ENCODE measurements at places on chromosomes 7 and 10.

DNA sequence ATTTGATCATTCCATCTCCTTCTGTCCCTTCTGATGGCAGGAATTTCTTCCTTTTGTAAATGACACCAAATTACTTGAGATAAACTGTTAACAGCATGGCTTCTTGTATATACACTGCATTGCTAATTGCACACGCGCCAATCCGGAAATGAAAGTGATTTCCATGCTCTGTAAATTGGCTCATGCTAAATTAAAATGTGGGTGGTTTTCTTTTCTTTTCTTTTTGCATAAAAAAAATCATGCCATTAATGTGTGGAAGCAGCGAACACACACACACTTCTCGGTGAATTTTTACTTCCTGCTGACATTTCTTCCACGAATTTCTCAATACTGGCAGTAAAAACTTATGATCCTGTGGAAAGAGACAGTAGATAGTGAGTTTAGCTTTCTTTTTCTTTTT lies 123.1 kb upstream of the CCDC6 start:
- no peak for DNase-seq

DNA sequence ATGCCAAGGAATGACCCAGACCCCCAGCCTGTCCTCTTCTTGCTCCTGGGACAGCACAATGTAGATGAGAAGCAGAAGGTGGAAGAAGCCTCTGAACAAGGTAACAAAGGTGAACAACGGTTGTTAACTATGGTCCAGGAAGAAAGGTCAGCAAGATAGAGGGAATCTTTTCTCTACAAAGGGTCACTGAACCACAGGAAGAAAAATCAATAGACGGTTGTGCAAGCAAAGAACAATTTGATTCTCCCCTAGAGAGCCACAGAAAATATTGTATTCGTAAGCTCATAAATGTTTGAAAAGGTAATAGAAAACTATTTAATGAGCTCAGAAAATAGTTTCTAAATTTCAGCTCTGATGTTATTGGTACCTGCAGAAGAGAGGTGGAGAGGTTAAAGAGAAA lies 111.3 kb downstream of the ST8SIA6 start:
- no peak for DNase-seq

DNA sequence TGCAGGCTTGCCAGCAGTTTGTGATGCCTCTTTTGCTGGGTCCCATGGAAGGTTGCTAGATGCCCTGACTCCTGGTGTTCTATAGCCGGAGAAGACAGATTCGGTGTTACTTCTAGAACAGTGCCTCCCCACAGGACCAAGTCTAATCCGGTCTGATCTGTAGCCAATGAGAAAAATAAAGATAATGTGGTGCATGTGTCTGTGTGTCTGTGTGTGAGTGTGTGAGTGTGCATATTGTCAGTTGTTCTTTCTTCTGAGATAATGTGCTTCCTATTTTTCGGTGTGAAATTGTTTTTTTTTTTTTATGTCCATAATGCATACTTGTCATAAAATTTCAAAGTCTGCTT lies 29.7 kb upstream of the ZNRF2 start:
- DNase-seq: no peak

GRCh38 chr7:16785321-16785720 lies 19.5 kb downstream of the AGR2 start:
- DNase-seq: no peak

DNA sequence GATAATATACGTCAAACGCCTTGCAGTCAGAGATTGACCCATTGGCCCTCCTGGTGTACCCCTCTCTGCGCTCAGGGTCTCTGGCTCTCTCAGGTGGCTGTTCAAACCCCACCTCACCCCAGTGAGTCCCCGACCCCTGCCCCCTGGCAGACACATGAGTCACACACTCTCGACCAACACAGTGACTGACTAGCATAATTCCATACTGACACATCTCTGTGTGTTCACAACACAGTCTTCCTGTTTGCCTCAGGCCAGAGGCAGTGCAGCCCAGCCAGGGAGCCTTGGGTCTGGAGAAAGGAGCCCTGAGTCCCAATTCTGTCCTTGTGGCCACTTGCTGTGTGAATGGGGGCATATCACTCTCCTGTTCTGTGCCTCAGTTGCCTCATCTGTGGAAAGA lies 40.1 kb downstream of the PALD1 start:
- DNase-seq: no peak
